Progenitor cell of endocrine pancreas (in vitro differentiated cells): ENCODE measurements at places on chromosomes 5 and 9. TPM values are rescaled to one million over a fixed set of nuclear protein-coding genes. Genes with fewer than 3 reads are reported as not detected.

DOCK8 gene
- 5.7 and 8.3 TPM in 2 replicates for total RNA-seq

PKD2L2 gene
- not detected in 2 replicates for total RNA-seq

TARS1 gene
- total RNA-seq: 161 and 168 TPM in 2 replicates

GGTA1 gene
- not detected in 2 replicates for total RNA-seq

ECSCR gene
- not detected in 2 replicates for total RNA-seq

NCS1 gene
- 29.0 and 33.4 TPM in 2 replicates for total RNA-seq

PCDHGA1 gene
- total RNA-seq: 1.1 and 1.3 TPM in 2 replicates

LCP2 gene
- total RNA-seq: not detected in 2 replicates

FBXW11 gene
- total RNA-seq: 61.2 and 63.5 TPM in 2 replicates

TMEM232 gene
- total RNA-seq: 7.1 and 8.4 TPM in 2 replicates

PRR7 gene
- total RNA-seq: 11.7 and 13.1 TPM in 2 replicates

SPINK7 gene
- not detected in 2 replicates for total RNA-seq

C8G gene
- total RNA-seq: 1.1 and 2.8 TPM in 2 replicates

PCDHGA11 gene
- total RNA-seq: 3.1 and 3.3 TPM in 2 replicates

SLC6A19 gene
- 2.2 and 2.6 TPM in 2 replicates for total RNA-seq

TRPM6 gene
- total RNA-seq: 0.10 and 0.20 TPM in 2 replicates

UBE2QL1 gene
- 2.5 and 2.9 TPM in 2 replicates for total RNA-seq

PCDHB10 gene
- 5.5 and 7.2 TPM in 2 replicates for total RNA-seq

SLC25A48 gene
- 0.34 and 0.69 TPM in 2 replicates for total RNA-seq

EGR1 gene
- 49.5 and 56.2 TPM in 2 replicates for total RNA-seq

PCDHGA3 gene
- total RNA-seq: 0.80 and 0.81 TPM in 2 replicates

PCDHB7 gene
- total RNA-seq: 0.93 and 1.1 TPM in 2 replicates

CCL21 gene
- not detected in 2 replicates for total RNA-seq

HAVCR1 gene
- total RNA-seq: 1.2 and 2.1 TPM in 2 replicates

HTR4 gene
- not detected in 2 replicates for total RNA-seq

PLAC8L1 gene
- total RNA-seq: 1.5 and 2.0 TPM in 2 replicates

FCN2 gene
- total RNA-seq: not detected in 2 replicates

HK3 gene
- total RNA-seq: not detected in 2 replicates

QSOX2 gene
- total RNA-seq: 24.0 and 24.1 TPM in 2 replicates

SUSD3 gene
- 0.43 and 1.2 TPM in 2 replicates for total RNA-seq

LVRN gene
- 0.24 and 0.64 TPM in 2 replicates for total RNA-seq

PLPP7 gene
- total RNA-seq: 3.6 TPM in 2 replicates

TLE1 gene
- total RNA-seq: 68.7 and 69.4 TPM in 2 replicates

FBP1 gene
- total RNA-seq: 4.6 and 6.0 TPM in 2 replicates

PTPDC1 gene
- 7.2 and 8.9 TPM in 2 replicates for total RNA-seq

SGCD gene
- 5.5 and 5.9 TPM in 2 replicates for total RNA-seq

ZNF462 gene
- total RNA-seq: 102 and 103 TPM in 2 replicates

ADGRV1 gene
- total RNA-seq: 82.3 and 87.6 TPM in 2 replicates

CBY3 gene
- total RNA-seq: not detected in 2 replicates

IFNA13 gene
- not detected in 2 replicates for total RNA-seq

PFN3 gene
- not detected in 2 replicates for total RNA-seq

GFI1B gene
- total RNA-seq: 0.12 TPM in 1 of 2 replicates, not detected in the other

KCNV2 gene
- total RNA-seq: not detected in 2 replicates

HRH2 gene
- 1.2 and 1.5 TPM in 2 replicates for total RNA-seq

PCDHGC5 gene
- 1.2 and 1.3 TPM in 2 replicates for total RNA-seq

TMOD1 gene
- total RNA-seq: 10.1 and 10.6 TPM in 2 replicates

HMMR gene
- total RNA-seq: 13.3 and 15.0 TPM in 2 replicates

PTGES gene
- 0.19 TPM in 1 of 2 replicates, not detected in the other for total RNA-seq

GPX3 gene
- 28.2 and 34.1 TPM in 2 replicates for total RNA-seq

ORM2 gene
- 3.2 and 5.4 TPM in 2 replicates for total RNA-seq

CTNND2 gene
- total RNA-seq: 143 and 163 TPM in 2 replicates

FIBCD1 gene
- total RNA-seq: not detected in 2 replicates

SIT1 gene
- not detected in 2 replicates for total RNA-seq

MOB3B gene
- total RNA-seq: 15.3 and 15.4 TPM in 2 replicates

RANBP17 gene
- total RNA-seq: 21.8 and 32.8 TPM in 2 replicates
